WERI-Rb-1 (cell line): ENCODE measurements at places on chromosomes 13 and 19.

DNA sequence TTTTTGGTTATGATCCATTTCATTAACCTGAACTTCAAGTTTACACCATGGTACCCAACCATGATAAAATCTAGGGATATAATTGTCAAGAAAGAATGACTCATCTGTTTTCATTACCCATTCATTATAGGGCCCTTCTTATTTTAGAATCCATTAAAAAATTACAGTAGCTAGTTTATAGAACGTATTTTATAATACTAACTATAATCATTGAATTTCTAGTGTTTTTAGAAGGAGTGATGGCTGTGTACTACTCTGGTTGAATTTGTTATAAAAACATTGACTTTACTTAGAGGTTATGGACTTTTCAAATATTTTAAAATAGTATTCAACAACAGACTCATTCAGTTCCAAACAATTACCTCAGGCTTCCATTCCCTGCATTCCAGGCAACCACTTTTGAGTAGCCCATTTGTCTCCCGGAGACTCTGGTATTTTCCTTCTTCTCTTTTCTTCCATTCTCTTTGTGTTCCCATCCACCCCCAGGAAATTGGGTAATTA is 71.9 kb upstream of the KLF12 start:
- DNase-seq, result no peak

- no peak for DNase-seq
These were observed 36.6 kb downstream of the USP12 start for GRCh38 chr13:27135023-27135422.

DNA sequence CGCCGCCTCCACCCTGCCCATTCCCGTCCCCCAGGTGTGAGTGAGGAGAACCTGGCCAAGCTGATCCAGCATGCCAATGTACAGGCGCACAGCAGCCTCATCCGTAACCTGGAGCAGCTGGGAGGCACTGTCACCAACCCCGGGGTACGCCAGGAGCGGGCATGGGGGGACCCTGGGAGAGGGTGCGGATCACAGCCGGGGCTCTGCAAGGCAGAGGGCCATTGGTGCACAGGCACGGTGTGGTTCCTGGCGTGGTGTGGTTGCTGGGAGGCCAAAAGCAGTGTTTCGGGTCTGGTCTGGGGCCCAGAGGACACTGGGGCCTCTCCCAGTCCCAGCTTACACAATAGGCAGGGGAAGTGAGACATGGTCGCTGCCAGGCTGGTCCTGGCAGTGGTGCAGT is 8.3 kb downstream of the STXBP2 start:
- no peak for DNase-seq

- DNase-seq, result peak; percentile 39
These were observed 10.3 kb downstream of the ZNF787 start for GRCh38 chr19:56110515-56111448.

DNA sequence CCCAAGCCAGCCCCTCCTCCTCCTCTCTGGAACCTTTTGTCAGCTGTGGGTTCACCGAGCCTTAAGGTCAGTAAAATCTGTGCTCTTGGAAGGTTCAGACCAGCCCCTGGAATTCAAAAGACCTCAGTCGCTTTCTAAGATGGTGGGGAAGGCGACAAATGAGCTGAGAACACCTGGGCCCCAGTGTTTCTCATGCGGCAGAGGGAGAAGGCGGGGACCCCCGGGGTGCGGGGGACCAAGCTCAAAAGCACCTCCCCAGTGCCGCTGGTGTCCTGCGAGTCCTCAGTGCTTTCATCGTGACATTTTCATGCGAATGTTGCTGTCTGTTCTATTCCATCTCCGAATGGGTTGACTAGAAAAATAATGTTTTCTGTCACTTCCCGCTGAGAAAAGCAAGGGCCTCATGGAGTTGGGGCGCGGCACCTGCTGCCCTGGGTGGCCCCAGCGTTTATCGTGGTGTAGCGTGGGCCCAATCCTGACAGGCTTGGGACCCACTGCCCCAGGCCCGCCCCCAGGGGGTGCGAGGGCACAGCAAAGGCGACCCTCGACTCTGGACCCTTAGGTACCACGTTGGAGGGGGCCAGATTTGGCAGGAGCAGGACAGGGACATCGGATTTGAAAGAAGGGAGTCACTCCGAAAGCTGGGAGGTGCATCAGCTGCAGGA is 751 bp upstream of the NTN5 start:
- no peak for DNase-seq
